ENCODE measurements at places on chromosomes 6 and 20.

- DNase-seq: no peak
Measured at GRCh38 chr6:44156494-44157151, 2.0 kb upstream of the CAPN11 start.

- no peak for DNase-seq
Measured at GRCh38 chr6:136282906-136283305, 6.7 kb downstream of the BCLAF1 start.

DNA sequence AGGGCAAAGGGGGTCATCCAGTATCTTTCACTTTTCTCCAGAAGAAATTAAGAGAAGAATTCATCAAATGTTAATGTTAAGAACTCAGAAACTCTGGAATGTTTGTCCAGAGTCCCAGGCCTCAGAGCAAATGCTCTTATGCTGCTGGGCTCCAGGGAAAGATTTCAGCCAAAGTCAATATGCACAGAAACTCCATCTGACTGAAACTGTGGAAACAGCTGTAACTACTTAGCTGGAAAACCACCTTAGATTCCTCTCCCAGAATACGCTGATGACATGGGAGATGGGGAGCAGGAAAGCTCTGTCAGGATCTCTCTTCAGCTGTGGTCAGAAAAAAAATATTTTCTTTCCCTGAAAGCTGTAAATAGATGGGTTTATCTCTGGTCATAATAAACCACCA lies 559.6 kb downstream of the RFPL4B start:
- DNase-seq: no peak

DNA sequence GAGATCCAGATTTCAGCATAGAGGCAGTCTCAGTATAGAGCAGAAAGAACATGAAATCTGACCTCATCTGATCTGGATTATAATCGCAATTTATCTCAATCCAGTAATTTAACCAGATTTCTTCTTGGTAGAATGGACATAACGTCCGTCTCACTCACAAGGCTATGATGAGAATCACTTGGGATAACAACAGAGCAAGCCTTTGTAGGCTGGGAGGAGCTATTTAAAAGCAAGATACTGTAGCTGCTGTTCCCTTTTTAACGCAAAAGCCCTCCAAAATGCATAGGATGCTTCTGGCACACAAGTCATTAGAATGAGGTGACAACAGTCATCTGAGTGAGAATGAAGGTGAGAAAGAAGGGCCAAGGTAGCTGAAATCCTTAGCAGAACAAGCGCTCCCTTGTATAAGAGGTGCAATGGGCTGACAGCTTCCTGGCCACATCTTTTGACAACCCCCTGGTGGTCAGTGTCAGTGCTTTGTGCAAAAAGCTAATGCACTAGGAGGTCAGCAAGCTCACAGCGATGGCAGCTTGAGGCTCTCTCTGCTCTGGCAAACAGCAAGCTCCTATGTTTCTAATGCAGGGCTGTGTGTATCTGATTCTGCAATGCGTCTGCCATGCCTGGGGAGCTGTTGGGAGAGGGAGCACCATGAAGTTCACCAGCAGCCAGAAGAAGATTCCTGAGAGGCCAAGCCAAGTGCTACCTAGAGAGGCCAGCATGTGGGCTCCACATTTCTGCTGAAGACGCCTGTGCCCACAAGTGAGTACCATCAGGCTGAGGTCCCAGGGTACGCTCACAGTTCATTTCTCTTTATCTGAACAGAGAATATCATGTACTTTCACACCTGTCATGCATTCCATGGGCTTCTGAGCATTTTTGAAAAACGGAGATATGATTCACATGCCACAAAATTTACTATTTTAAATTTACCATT lies 16.2 kb downstream of the METTL24 start:
- DNase-seq: no peak

DNA sequence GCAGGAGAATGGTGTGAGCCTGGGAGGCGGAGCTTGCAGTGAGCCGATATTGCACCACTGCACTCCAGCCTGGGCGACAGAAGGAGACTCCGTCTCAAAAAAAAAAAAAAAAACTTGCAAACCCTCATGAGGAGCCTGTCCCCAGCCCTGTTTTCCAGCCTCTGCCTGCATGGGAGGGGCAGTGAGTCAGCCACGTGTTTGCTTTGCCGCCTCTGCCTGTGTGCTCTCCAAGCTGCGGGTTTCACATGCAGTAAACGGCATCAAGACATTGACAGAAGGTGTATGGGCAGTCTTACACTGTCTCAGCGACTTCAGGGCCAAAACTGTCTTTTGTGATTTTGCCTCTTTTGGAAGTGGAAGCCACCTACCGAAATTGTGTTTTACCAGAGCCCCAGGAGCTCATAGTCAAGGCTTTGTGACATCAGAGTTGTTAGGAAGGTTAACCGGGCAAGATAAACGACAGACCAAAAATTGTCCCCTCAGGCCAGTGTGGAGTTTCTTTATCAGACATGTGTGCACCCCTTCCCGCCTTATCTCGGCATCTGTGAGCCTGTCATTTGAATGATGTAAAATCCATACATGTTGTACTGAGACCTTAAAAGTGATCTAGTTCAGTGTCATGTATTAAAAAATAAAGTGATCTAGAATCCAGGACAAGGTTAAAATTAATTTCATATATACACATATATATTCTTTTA lies 52.9 kb downstream of the RPP40 start:
- DNase-seq: no peak

GRCh38 chr20:18913701-18914100 lies 100.1 kb downstream of the SCP2D1 start:
- DNase-seq: no peak

GRCh38 chr20:49908258-49908565 lies 7.1 kb downstream of the SPATA2 start:
- DNase-seq: no peak

GRCh38 chr6:107458672-107459282 lies 587 bp downstream of the PDSS2 start:
- DNase-seq: peak; percentile 42

GRCh38 chr6:96001891-96002575 lies 13.7 kb upstream of the FUT9 start:
- DNase-seq: no peak

DNA sequence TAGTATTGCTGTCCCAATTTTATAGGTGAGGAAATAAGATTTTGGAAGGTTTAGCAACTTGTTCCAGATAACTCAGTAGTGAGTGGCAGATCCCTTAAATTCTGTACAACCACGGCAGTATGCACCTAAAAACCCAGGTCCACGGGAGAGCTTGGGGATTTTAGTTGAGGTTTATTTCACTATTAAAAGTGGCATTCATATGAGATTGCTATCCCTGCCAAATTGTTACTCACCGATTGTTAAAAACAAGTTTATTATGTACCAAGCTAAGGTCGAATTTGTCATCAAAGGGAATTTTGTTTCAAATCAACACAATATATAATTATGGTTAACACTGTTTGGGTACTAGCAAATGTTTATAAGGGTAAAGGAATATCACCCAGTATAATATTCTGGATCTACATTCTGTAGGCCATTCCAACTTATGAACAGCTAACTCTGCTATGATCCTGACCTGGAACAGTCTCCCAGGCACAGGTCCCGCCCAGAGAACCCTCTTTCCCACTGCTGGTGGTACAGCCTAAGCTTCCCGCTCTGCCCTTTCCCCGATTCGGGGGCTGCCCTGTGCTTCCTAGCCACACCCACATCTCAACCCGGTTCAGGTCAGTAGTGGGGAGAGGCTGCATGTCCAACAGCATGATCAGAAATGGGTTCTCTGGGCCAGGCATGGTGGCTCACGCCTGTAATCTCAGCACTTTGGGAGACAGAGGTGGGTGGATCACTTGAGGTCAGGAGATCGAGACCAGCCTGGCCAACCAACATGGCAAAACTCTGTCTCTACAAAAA lies 24.9 kb downstream of the GPLD1 start:
- DNase-seq: no peak

- DNase-seq: no peak
Measured at GRCh38 chr20:38706509-38706908, 17.8 kb upstream of the SLC32A1 start.

GRCh38 chr6:149560736-149561135 lies 5.4 kb upstream of the GINM1 start:
- peak; percentile 13 for DNase-seq

GRCh38 chr6:24378473-24379097 lies 20.7 kb upstream of the DCDC2 start:
- no peak for DNase-seq

DNA sequence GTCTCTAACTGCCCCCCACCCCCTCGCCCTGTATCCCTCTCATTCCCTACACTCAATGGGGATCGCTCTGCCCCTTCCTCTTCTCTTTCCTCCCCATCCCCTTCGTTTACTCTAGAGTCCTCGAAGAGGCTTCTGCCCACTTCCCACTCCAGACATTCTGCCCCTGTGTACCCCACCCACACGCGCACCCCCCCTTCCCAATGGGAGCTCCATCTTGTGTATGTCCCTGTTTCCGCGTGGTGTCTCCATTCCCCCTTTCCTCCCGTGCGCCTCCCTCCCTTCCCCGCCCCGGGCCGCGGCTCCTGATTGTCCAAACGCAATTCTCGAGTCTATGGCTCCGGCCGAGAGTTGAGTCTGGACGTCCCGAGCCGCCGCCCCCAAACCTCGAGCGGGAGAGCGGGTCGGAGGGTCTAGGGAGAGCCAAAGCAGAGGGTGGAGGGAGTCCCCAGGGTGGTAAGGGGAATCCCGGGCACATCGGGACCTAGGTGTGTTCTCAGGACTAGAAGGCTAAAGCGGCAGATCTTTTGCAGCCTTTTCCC lies 679 bp upstream of the RING1 start:
- DNase-seq: no peak

DNA sequence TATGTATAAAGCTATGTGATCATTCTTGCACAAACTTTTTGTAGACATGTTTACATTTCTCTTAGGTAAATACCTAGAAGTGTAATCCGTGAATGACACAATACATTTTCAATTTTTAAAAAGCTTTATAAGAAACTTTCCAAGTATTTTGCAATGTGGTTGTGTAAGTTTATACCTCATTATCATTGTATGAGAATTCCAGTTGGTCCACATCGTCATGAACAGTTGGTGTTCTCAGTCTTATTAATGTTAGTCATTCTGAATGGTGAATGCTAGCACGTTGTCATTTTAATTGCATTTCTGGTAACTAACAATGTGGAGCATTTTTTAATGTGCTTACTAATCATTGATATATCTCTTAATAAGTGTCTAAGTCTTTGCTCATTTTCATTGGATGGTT lies 116.5 kb upstream of the F13A1 start:
- no peak for DNase-seq

DNA sequence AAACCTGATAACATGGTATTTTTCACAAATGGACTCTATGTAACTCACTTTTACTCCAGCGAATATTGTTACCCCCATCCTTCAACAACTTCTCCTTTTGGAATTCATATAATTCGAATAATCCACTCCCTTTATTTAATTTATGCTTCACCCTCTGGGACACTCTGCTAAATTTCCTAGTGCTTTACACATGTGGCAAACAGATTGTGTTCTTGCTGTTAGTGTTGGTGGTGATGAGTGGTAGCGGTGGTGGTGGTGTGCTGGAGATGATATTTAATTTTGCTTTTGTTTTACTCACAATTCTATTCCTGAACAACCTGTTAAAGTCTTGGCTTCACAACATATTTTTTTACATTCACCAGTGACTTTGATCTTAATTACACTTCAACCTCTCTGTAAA lies 32.8 kb downstream of the HTR1B start:
- no peak for DNase-seq

DNA sequence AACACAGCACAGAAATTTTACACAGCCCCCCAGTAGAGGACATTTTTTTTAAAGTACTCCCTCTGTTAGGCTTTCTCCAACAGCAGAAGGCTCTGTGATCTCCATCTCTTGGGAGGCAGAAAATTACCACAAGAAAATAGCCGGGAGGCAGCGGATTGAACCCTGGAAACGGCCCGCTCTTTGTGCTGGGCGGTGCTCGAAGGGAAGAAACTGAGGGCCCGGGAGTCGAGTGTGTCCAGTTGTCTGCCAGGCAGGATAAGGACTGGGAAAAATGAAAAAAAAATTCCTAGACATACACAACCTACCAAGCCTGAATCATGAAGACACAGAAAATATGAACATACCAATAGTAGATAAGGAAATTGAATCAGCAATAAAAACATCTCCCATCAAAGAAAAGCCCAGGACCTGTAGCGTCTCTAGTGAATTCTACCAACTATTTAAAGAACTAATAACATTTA lies 31.5 kb downstream of the POM121L2 start:
- DNase-seq: no peak

GRCh38 chr20:4366076-4366475 lies 350.7 kb upstream of the RNF24 start:
- DNase-seq: no peak

GRCh38 chr6:128979071-128979470 lies 96.1 kb downstream of the LAMA2 start:
- no peak for DNase-seq

DNA sequence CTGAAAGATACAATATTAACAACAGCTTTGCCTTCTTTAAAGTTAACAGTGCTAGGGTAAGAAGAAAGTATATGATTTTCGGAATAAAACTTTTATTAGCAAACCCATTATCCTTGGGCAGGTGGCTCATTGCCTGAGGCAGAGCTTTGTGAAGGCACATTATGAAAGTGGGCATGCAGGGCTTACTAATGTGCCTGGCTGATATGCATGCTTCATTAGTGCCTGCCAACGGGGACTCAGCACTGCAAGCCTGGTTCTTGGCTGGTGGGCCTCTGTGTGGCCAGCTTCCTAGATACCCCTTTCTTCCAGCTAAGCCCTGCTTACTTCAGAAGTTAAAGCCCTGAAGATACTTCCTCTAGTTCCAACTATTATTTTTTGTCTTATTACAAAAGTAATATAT lies 481.6 kb downstream of the ADGRB3 start:
- DNase-seq: no peak

GRCh38 chr6:91482498-91482897 lies 895.6 kb upstream of the MAP3K7 start:
- no peak for DNase-seq

DNA sequence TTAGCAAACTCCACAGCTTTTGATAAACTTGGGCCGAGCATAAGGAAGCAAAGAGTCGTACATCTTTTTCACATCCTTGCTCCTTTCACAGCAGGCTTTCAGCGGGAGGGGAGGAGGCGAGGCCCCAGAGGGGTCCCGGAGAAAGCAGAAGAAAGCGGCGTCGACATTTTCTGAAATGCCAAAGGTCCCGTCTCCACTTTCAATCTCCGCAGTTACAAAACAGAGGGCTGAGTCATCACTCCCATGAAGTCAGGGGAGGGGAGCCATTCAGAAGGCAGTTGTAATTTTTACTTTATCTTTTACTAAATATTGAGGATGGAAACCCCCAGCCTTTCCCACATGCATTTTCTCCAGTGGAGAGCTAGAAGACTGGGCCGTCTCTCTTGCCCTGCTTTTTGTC lies 174.2 kb upstream of the THBS2 start:
- DNase-seq: no peak

- no peak for DNase-seq
Measured at GRCh38 chr6:33953171-33953570, 149.4 kb upstream of the MLN start.

DNA sequence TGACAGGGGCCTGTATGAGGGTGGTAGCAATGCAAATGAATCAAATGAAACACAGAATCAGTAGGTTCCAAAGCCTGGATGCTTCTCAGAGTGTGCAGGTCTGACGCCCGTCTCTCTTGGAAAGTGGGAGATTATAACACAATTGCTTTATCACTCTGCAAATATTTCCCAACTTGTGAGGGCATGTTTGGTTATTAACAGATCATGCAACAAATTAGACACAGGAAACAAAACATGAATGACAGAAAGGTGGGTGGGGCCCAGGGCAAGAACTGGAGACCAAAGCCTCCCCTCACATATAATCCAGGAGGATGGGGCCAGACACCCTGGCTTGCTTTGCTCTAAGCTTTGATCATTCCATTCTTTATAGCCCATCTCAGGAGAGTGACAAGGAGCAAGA lies 108.6 kb upstream of the MRPS10 start:
- no peak for DNase-seq

- DNase-seq: no peak
Measured at GRCh38 chr6:10136636-10137035, 278.2 kb downstream of the TFAP2A start.

Data from activated CD4-positive, alpha-beta T cell treated with anti-CD3 and anti-CD28 coated beads, Interleukin-2, amount 50 U/mL, for 48 hours (primary cell).